Stomach (tissue), 19 donors: ENCODE measurements at places on chromosomes 16 and 17. TPM values are rescaled to one million over a fixed set of nuclear protein-coding genes. Genes with fewer than 3 reads are reported as not detected.

DNA sequence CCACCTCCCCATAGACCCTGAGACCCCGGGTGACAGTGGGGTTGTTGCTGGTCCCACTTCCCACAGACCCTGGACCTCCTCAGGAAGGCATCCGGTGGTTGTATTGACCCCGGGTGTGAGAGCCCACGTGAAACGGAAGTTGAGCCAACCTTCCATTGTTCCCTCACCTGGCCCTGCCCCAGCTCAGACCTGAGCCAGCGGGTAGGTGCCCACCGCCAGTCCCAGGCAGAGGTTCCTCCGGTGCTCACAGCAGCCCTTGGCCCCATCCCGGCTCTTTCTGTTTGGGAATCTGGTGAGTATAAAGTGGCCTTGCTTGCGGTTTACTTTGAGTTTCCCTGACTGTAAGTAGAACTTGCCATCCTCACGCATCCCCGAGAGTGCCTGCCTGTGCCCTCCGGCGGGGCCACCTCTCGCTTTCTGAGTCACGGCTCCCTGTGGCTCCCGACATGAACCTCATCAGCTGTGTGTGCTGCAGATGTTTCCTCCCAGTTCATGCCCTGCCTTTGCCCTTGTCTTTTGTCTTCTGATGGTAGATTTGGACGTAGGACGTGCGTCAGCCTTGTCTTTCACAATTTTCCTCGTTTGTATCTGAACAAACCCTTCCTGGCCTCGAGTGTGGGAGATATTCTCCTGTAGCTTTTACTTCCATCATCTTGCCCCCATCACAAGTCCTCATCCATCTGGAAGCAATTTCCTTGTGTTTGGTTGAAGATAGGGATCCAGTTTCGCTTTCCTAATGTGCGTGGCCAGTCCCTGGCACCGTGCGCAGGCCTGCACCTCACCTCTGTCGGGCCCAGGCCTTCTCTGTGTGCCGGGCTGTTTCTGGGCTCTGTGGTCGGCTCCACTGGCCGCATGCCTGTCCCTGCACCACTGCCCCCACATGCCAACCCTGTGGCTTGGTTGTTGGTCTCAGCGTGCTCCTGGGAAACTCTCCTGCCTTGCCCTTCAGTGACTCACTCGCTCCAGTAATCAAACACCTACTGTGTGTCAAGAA lies 76.0 kb downstream of the METRNL start:
- peak; percentile 27 for DNase-seq

The KRT222 gene
- not detected for total RNA-seq

The GJD3 gene
- total RNA-seq = 0.55 TPM

The GFAP gene
- total RNA-seq = not detected

DNA sequence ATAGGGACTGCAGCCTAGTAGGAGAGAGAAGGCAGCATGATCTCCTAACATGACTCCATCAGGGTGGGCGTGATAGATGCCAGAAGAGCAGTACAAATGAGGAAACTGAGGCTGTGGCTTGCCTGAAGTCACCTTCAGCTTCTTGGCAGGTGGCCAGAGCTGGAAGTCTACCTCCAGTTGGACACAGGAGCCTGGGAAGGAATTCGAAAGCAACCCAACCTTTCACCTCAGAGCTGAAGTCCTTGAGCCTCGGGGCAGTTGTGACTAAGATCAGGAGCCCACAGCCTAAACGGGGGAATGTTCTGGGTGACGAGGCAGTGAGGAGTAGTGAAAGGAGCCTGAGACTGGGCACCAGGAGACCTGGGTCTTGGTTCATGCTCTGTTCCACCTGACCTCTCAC lies 9.4 kb upstream of the SLC52A1 start:
- no peak for DNase-seq

The DPEP3 gene
- total RNA-seq = not detected

The TP53TG3E gene
- not detected for total RNA-seq

DNA sequence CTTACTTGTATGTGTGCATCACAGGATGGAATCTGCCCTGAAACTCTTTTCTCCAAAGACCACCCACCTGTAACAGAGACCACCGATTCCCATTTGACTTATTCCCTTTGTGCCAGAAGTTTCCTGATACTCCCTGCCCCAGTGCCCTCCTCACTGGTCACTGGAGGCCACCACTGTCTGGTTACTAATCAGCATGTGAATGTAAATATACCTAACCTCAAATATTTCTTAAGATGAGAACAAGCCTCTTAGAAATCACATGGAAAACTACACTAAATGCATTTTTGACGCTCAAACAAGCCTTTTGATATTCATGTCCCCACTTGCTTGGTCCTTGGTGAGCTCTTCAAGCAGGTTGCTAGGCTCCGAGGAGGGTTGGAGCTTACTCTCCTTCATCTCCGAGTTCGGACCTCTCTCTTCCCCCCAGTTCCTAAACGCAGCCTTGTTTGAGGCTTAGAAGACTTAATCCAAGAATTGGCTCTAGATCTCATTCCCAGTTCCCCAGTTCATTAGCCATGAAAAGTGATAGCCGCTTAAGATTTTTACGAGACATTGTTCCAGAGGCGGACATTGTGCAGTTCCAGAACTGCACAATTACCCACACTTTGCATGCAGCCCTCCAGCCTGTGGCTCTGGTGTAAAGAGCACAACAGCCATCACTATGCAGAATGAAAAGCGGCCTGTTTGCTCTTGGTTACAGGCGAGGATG lies 579.2 kb upstream of the PSMD7 start:
- no peak for DNase-seq

GRCh38 chr17:50565402-50566350 lies 5.2 kb downstream of the CACNA1G start:
- peak; percentile 69 for DNase-seq

GRCh38 chr16:68072038-68072695 lies 13.0 kb upstream of the NFATC3 start:
- DNase-seq = no peak

The WNT3 gene
- total RNA-seq = not detected

The TNK1 gene
- 8.8 TPM for total RNA-seq

The MMD gene
- 11.9 TPM for total RNA-seq

GRCh38 chr16:2337431-2338296 lies 2.9 kb downstream of the ABCA3 start:
- no peak for DNase-seq

GRCh38 chr17:17151055-17151454 lies 55.1 kb downstream of the PLD6 start:
- DNase-seq = no peak

The TNFRSF13B gene
- not detected for total RNA-seq
